Islet precursor cell (in vitro differentiated cells): ENCODE measurements at places on chromosomes 16 and 17.

GRCh38 chr16:84013787-84014569 lies 28.6 kb downstream of the SLC38A8 start:
- DNase-seq, result peak; percentile 97

DNA sequence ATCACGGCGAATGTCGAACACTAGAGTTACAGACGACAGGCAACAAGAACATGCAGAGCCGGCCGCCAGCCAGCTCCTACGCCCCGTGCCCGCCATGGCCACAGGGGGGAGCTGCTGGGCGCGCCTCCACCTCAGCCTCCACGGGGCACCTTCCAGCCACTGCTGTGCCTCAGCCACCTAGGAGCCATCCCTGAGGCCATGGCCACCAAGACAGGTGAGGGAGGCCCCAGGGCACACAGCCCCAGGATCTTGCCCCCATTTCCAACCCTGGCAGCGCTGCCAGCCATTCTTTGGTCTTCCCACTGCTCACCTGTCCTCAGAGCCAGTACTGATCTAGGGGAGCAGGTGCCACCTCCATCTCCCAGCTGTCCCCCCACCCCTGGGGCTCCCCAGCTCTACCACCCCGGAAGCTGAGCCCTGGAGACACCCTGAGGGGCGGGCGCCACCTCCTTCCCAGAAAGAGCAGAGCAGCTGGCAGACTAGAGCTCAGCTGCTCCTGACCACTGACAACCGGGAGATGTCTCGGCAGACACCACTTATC lies 11.8 kb downstream of the GNPTG start:
- DNase-seq, result peak; percentile 85

DNA sequence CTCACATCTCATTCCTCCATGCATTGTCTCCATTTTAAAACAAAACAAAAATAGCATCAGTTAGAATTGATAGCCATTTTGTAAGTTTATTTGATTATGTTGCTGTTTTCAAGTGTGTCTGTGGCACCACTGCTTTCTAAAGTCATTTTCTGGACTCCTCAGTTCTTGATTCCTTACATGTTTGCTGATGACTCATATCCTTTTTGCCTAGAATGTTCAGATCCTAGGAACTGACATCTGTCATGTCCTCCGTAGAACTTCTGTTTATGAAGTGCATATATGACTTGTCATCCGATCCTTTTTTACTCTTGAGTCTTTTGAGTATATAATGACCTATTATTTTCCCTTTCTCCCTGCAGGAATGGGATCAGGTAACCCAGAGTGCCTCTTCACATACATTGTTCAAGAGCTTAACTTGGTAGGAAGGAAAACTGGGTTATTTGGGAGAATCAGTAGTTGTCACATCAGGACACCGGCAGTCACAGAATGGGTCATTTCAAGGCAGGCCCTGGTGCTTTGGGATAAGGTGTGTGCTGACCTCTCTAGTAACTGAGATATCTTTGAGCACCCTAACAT lies 69.2 kb downstream of the MAP2K4 start:
- no peak for DNase-seq

DNA sequence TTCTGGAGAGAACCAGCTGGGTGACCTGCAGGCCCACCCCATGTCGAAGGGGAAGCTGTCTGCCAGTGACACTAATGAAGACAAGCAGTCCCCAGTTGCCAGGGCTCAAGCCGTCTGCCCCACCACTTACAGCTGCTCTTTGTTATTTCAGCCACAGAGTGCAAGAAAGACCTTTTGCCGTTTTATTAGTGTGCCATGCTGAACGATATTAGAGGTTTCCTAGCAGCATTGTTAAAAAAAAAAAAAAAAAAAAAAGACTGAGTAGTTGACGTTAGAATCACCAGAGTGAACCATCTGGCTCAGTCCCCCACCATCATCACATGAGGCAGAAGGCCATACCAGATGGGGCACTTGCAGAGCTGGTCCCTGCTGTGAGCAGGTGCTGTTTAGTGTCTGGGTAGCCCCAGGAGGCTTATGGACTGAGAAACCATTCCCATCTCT lies 26.5 kb upstream of the SLC39A11 start:
- DNase-seq, result no peak

GRCh38 chr16:51245658-51245995 lies 94.6 kb upstream of the SALL1 start:
- DNase-seq, result no peak

GRCh38 chr16:85536073-85536410 lies 77.1 kb upstream of the GSE1 start:
- no peak for DNase-seq

- DNase-seq, result no peak
Measured at GRCh38 chr16:83886199-83886971, 12.5 kb upstream of the MLYCD start.

GRCh38 chr16:68910051-68910450 lies 66.7 kb downstream of the TANGO6 start:
- no peak for DNase-seq

- peak; percentile 24 for DNase-seq
Measured at GRCh38 chr16:80691111-80691741, 113.2 kb downstream of the CDYL2 start.
